NK-92 treated with Interleukin-12 subunit alpha and Interleukin-12 subunit beta, amount 100 ng/mL, for 24 hours (cell line): ENCODE measurements at places on chromosomes 4 and X.

DNA sequence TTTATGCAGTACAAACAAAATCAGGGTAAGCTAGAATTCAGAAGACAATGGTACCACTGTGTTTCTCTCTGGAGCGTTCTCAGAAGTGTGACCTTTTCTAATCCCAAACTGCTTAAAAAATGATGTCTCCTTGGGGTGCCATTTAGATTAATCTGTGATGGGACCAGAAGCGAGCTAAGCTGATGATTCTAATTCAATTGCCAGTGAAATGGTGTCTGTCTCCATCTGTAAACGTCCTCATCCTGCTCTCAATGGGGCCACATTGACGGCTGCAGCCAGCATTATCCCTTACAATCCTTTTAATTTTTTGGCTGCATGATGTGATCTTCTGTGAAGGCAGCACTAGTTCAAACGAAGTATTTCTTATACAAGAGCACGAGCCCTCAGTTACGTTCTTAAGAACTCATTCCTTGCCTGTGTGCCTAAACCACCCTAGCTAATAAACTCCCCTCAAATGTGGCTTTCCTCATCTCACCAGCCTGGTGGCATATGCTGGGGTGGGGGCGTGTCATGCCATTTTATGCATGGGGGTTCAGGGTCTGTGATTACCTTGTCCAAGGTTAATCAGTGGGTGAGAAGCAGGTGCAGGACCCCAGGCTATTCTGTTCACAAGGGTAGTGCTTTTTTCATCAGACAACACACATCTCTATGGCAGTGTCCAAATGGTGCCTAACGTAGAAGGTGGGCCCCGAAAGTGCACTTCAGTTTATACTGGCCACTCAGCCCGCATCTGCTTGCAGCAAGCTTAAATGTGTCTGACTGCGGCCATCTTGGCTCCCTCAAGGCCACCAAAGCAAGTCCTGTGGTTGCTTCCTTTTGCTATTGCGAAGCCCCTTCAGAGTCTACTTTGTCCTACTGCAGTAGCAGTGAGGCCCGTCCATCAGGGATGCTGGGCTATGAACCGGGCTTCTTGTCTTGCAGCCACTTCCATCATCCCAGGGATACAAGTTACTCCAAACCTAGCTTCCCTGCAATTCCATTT is 45.7 kb upstream of the SLC2A9 start:
- no peak for DNase-seq

DNA sequence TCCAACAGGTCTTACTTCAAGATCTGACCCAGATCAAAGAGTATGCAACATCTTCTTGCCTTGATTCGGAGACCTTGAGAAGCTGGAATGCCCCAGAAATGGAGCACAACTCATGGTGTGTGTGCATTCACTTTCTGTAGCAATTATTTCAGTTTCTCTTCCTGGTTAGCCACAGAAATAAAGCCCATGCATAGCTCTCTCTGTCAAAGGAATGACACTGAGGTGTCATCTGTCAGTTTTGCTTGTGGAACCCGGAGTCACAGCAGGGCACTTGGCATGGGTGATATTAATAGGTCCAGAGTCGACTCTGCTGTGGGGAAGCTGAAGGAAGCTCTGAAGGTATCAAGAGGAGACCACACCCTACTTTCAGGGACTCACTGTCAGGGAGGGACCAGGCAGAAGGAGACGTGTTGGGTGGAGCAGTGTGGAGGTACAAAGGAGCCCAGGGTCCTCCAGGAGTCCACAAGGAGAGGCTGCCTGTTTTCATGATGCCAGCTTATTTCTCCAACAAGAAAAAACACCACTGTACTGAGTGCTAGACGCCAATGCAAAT is 10.7 kb downstream of the CLNK start:
- DNase-seq: no peak

DNA sequence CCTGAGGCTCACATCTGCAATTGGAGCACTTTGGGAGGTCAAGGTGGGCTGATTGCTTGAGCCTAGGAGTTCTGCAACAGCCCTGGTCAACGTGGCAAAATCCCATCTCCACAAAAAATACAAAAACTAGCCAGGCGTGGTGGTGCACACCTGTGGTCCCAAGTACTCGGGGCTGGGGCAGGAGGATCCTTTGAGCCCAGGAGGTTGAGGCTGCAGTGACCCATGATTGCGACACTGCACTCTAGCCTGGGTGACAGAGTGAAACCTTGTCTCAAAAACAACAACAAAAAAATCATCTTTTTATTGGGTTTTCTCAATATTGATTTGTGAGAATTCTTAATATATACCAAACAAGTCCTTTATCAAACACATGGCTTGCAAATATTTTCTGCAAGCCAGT is 64.9 kb downstream of the ANKRD17 start:
- no peak for DNase-seq

- DNase-seq: no peak
Measured at GRCh38 chr4:139030614-139031235, 15.1 kb downstream of the NOCT start.

- no peak for DNase-seq
Measured at GRCh38 chrX:13463608-13464007, 105.8 kb upstream of the EGFL6 start.

DNA sequence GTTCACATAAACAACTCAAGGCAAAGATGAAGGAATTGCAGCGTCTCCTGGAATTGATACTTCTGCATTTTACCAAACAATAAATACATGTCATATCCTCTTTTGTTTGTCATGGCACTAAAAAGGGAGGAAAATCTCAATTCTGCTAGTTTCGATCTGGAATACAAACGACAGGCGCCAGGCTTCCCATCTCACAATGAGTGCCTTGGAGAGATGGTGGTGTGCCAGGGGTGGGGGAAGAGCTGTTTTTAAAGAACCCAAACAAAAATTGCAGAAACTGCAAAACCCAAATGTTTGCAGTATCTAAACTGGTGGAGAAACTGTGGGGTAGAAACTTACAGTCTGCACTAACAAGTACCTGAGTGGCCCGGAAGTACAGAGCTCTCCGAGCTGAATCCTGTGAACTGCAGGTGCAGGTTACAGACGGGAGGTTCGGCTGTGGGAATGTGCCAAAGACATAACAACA is 53.0 kb upstream of the KLF3 start:
- DNase-seq: no peak

GRCh38 chrX:17328837-17329236 is 46.2 kb upstream of the NHS start:
- no peak for DNase-seq

GRCh38 chrX:71453056-71453455 is 79.8 kb upstream of the OGT start:
- DNase-seq: no peak

DNA sequence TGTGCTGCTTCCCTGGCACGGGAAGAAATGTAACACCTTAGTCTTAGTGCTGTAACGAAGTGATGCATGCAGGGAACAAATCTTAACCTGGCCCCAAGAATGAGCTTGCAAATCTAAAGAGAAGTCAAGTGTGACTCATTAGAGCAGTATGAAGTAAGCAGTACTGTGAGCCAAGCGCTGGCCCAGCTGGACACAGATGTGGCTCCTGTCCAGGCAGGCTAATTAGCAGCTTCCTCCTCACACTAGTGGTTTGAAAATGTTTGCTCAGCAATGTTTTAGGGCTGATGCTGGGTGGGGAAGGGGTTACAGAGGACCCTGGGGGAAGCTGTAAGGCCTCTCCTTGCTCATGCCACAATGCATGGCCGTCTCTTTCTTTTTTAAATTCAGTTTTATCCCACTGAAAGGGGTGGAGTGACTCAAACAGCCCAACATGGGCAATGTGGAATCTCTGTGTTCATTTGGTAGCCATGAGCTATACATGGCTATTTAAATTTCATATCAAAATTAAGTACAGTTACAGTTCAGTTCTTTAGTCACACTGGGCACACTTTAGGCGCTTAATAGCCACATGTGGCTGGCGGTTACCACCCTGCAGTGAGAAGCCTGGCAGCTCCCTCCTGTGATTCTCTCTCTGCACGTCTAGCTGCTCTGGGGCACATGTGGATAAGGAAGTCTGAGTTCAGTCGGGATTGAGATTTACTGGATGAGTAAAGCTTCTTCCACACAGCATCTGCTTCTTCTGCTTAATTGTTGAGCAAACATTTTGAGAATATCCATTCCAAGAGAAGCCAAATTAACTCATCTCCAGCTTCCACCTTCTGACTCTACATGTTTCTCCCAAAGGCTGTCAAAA is 48.8 kb downstream of the MAP7D2 start:
- no peak for DNase-seq

- no peak for DNase-seq
Measured at GRCh38 chr4:76487621-76488020, 52.6 kb downstream of the SHROOM3 start.

DNA sequence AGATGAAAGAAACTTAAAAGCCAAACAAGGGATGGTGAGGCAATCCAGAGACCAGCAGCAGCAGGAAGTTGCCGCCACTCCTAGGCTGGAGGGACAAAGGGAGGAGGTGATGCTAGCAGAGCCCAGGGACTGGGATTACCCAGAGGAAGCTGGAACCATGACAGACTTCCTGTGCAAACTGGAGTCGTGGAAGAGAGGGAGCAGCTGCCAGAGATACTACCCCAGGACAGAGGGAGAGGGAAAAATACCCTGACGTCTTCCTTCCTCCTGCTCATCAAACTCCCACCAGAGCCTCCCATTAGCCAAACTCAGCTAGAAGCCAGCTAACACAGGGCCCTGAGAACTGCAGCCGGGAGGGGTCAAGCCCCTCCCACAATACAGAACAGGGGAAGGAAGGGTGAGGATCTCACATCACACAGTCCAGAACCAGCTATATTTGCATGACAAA is 101.2 kb upstream of the KLF3 start:
- DNase-seq: no peak

GRCh38 chr4:675036-675882 is 917 bp downstream of the MYL5 start:
- DNase-seq: no peak

DNA sequence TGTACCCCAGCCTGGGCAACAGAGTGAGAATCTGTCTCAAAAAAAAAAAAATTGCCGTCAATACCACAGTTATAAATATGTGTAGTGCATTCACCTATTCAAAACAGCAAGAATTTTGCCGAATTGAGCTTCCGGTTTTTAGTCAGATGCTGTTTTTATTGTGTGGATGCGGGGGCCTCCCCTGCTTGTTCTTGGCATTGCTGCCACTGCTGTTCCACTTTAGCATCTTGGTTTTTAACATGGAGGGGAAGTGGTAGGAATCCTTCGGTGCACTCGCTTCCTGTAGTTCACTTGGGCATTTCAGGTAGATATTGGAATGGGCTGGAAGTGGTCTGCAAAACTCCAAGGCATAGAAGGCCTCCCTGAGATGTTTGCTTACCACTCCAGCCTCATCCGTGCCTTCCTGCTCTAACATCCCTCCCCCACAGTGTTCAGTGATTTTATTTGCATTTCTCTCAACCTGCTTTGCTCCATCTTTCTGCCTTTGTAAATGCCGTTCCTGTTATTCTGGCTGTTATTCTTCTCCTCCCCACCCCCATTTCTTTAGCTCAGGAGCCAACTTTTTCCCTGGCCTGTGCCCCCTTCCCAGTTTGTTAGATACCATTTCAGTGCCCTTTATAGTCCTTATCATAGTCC is 25.5 kb downstream of the MOB1B start:
- no peak for DNase-seq

DNA sequence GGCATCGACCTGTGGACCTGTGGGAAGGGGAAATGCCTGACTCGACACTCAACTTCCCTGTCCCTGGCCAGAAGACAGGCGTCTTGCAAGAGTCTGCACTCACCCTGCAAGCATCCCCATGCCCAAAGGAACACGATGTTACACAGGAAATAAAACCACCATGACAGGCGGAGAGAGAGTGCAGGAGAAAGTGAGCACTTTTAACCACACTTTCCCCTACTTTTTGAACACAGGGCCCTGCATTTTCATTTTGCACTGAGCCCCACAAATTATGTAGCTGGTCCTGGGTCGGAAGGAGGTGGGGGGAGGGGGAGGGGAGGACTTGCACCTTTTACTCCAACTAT is 13.8 kb upstream of the MAN2B2 start:
- no peak for DNase-seq

GRCh38 chr4:53592686-53593501 is 1.6 kb upstream of the LNX1 start:
- DNase-seq: no peak

DNA sequence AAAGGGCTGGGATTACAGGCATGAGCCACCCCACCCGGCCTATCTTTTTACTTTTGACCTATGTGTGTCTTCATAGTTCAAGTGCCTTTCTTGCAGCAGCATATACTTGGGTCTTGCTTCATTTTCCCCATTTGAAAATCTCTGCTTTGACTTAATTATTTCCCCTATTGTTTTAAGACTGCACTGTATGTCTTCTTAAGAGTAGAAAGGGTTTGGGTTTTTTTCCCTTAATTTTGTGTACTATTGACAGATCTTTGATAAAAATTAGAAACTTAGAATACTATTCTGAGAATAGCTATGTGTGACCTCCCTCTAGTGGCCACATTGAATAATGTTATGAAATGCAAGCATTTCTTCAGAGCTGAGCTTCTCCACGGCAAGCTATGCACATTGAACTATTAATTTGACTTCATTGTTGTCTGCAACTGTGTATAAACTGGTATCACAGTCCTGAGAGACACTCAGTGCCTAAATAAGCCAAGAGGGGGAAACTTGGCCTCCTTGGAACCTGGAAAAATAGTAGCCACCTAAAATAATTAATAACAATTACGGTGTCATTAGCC is 8.7 kb upstream of the SLC25A4 start:
- no peak for DNase-seq
